Fibroblast of the conjunctiva (primary cell): ENCODE measurements at places on chromosomes 7 and 10.

- no peak for DNase-seq
Observed at GRCh38 chr10:5486853-5487235, 12.5 kb downstream of the CALML5 start.

DNA sequence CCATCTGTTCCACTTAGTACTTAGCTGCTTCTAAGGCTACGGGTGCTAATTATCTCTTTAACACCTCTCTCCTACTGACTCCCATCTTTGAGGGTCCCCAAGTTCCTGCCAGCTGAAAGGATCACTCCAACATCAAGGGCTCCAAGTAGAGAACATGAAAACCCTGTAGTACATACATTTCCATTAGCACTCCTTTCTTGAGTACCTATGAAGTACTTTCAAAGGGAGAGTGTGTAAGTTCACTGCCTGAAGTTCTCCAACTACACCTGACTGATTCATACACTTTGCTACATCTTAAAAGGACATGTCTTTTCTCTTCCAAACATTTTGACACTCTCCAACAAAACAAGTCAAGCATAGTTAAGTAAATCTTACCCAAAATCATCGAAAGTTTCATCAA is 113.8 kb downstream of the COL28A1 start:
- no peak for DNase-seq

DNA sequence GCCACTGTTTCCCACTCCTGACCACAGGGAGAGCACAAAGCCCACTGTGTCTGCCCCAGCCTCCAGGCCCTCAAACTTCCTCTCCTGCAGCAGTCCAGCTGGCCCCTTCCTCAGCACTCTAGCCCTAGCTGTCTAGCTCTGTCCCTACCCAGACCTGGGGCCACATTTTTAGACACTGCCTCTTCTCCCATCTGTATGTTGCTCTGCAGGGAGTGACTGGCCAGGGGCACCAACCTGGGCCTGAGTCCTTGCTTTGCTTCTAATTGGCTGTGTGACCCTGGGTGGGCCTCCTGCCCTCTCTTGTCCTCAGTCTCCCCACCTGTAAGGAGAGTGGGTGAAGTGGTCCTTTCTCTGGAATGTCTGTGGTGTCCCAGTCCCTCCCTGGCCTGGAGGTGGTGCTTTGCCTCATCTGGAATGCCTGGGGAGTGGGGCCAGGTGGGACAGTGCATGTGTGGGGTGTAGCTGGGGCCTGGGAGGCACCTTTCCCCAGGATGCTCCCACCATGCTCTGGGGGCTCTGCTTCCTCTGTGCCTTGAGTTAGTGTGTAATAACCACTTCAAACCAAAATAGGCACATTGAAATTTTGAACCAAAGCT is 25.1 kb downstream of the AQP1 start:
- no peak for DNase-seq

- DNase-seq = no peak
Observed at GRCh38 chr7:91946549-91946948, 5.9 kb downstream of the AKAP9 start.

GRCh38 chr10:89310056-89310893 is 8.4 kb downstream of the IFIT2 start:
- no peak for DNase-seq

GRCh38 chr10:79356104-79356503 is 8.8 kb downstream of the PPIF start:
- DNase-seq = no peak

DNA sequence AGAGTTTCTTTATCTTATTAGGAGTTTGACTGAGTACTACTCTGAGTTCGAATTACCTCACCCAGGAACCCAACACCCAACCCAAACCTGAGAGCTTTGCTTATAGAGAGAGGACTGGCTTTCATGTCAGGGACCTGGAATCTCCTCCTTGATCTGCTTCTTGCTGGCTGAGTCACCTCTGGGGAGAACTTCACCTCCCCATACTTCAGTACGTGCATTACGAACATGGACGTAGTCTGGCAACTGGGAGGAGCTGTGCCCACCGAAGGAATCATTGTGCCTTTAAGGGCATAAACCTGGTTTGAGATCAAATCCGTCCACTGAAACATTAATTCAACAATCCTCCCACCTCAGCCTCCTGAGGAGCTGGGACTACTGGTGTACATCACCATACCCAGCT is 12.2 kb upstream of the PSAP start:
- DNase-seq = no peak

GRCh38 chr7:121574109-121574508 is 178.0 kb upstream of the FAM3C start:
- DNase-seq = no peak

DNA sequence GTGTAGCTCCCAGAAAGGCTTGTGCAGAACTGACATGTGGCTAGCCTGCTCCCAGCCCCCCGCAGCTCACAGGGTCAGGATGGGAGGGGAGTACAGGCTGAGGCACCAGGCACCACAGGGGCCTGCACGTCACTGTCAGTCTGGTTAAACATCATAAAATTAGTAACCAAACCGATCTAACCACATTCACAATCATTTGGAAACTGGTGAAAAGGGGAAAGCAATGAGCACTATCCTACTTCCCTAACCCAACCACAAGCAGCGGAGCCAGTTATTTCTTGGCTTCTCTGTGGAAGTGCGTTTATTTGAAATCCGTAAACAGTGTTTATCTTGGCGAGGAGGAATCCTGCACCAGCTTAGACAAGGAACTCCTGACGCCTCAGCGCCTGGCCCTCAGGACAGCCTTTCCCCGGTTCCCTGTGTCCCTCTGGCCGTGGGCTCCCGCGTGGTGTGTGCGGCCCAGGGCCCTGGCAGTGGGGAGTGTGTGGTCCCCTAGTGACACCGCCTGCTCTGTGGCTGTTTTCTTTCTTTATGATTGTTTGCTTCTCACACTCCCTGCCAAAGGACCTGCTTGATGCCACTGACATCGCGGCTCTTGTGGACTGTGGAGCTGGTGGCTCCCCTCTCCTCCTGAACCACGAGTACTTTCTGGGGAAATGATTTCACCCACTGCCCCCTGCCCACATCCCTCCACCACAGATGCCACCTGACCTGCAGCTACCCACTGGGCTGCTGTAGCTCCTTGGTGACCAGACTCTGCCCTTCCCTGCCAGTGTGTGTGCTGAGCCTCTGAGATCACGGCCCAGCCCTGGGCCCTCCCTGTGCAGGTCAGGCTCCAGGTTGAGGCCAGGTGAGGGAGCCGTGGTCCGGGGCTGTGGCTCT is 38.0 kb downstream of the INPP5A start:
- DNase-seq = peak; percentile 49

- no peak for DNase-seq
Observed at GRCh38 chr7:158209435-158209834, 378.2 kb downstream of the PTPRN2 start.

DNA sequence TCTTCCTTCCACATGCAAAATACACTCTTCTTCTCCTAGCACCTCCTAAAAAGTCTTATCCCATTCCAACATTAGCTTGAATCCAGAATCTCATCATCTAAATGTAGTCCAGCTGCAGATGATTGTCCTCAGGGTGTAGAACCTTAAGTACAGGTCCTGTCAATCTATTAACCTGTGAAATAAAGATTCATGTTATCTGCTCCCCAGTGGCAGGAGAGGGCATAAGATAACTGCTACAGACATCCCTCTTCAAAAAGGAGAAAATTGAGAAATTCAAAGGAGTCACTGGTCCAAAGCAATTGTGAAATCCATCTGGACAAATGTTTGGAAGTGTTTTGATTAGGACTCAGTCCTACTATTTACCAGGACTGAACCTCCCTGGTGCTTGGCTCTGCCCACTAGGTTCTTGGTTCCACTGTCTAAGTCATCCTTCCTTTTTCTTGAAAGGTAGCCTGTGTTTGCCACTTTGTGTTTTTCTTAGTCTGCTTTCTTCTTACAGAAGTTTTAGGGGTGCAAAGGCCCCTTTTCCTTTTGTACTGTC is 96.2 kb downstream of the ADD3 start:
- DNase-seq = no peak

GRCh38 chr10:92742331-92743228 is 52.8 kb downstream of the HHEX start:
- no peak for DNase-seq

DNA sequence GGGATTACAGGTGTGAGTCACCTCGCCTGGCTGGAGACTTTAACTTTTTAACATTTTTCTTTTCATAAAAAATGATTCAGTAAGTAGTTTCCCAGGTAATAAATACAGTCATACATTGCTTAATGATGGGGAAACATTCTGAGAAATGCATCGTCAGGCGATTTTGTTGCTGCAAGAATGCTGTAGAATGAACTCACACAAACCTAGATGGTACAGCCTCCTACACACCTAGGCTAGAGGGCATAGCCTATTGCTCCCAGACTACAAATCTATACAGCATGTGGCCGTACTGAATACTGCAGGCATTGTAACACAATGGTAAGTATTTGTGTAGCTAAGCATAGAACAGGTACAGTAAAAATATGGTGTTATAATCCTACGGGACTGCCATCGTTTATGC is 108.5 kb upstream of the SFMBT2 start:
- DNase-seq = no peak

- DNase-seq = no peak
Observed at GRCh38 chr10:52059089-52059488, 255.0 kb upstream of the DKK1 start.

GRCh38 chr10:123948030-123948823 is 56.6 kb upstream of the CPXM2 start:
- no peak for DNase-seq

- DNase-seq = peak; percentile 33
Observed at GRCh38 chr7:123367484-123368122, 166.8 kb downstream of the IQUB start.

DNA sequence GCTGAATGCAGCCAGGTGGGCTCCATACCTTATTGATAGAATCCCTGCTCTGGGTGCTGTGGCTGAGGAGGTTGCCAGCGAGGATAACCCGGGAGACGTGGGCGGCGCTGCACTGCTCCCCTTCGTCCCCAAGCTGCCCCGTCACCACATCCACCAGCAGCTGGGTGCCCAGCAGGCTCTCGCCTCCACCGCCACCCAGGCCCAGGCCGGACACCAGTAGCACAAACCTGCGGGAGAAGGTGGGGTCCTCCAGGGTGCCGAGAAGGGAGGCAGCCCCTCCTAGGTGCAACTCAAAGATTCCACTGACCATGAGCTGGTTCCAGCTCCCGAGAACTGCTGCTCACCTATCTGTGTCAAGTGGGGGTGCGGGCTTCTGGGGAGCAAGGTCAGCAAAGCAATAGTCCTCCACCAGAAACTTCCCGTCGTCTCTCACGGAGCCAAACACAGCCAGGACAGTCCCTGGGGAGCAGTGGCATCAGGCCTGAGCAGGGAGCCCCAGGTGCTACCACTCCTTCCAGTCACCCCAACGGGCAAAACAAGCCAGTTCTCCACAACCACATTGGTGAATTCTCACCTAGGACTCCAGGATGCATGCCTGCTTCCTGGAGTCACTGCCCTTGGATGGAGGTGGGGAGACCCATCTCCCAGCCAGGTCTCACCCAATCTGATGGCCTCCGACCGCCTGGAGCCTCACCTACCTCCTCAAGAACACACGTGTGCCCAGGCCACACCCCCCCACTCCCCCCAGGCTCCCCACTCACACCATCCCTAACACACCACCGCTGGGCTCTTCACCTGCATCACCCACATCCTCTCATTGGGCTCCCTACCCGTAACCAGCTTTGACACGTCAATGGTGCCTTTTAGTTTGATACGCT is 6.3 kb downstream of the POLD2 start:
- DNase-seq = no peak

- DNase-seq = no peak
Observed at GRCh38 chr7:38880035-38880434, 29.0 kb downstream of the VPS41 start.

DNA sequence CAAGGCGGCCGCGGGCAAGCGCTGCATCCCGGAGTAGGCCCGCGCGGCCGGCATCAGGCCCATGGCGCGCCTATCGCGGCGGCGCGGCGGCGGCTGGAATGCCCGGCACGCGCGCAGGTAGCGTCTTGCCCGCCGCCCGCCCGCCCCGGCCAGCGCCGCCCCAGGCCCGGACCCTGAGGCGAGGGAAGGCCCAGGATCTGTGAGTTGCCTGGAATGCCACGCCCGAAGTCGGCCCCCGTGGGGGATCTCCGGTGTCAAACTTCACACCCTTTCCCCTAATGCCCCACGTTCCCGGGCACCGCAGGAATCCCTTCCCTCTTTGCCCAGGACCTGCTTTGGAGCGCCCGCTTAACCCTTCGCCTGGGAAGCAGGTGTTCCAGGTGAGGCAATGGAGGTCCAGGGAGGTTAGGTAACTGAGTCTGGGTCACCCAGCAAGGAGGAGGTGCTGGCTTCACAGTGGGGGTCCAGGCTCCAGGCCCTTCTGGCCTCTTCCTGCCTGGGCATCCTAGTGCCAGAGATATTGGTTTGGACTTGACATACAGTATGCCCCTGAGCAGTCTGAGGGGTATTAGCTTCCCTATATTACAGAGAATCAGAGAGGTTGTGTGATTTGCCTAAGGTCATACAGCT is 138.1 kb downstream of the ARHGAP22 start:
- no peak for DNase-seq

- no peak for DNase-seq
Observed at GRCh38 chr7:44057849-44058758, 7.3 kb downstream of the PGAM2 start.

- no peak for DNase-seq
Observed at GRCh38 chr7:108004220-108005142, 1.5 kb upstream of the LAMB1 start.

- no peak for DNase-seq
Observed at GRCh38 chr7:50718311-50718710, 64.4 kb downstream of the GRB10 start.

- DNase-seq = no peak
Observed at GRCh38 chr7:70599446-70600190, 532.3 kb upstream of the GALNT17 start.

DNA sequence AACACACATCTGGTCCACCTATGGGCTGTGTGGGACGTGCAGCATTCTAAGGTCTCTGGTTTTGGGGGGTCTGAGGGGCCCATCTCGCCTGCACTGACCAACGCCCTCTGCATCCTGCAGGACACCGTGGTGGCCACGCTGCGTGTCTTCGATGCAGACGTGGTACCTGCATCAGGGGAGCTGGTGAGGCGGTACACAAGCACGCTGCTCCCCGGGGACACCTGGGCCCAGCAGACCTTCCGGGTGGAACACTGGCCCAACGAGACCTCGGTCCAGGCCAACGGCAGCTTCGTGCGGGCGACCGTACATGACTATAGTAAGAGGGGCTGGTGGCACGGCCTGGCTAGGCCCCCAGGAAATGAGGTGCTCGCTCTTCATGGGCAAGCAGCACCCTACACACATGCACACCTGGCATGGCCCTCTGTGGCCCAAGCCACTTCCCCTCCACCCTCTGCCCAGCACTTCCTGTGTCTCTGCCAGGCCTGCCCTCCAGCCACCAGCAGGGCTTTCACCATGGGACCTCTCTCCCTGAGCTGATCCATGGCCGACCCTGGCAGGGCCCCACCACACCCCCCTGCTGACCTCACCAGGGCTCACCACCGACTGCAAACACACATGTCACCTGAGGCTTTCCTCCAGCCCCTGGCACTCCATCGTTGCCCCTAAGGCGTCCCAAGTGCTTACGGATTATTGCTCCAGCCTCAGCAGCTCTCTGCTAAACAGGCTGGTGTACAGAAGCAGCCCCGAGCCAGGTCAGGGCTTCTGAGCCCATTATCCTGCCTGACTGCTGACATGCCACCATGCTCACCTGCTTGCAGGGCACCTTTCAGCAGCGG is 29.6 kb downstream of the RET start:
- DNase-seq = no peak
